ENCODE measurements at places on chromosomes 1 and 21.

- no peak for DNase-seq
Observed at GRCh38 chr1:184838504-184838951, 83.9 kb upstream of the EDEM3 start.

- DNase-seq, result no peak
Observed at GRCh38 chr1:246608616-246609376, 42.5 kb downstream of the CNST start.

DNA sequence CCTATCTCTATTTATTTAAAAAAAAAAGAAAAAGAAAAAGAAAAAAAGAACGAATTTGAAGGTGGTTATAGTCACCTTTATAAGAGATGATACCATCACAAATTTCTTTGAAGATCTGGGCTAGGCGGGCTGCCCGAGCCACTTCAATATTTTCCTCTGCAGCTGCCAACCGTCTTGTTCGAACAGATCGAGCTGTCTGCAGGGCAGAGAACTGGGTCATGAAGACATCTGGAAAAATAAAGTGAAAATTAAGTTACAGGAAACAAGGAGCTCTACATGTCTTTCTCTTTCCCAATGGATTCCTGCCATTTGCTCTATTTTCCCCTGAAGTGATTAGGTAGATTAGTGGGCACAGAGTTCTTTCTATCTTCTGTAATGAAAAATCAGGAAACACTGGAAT lies 31.9 kb downstream of the RUSC1 start:
- DNase-seq, result no peak

- no peak for DNase-seq
Observed at GRCh38 chr21:36776981-36777617, 78.2 kb downstream of the SIM2 start.
